ENCODE measurements at places on chromosomes 4 and X.

GRCh38 chr4:24914460-24914859 is 1.6 kb upstream of the CCDC149 start:
- no peak for DNase-seq

DNA sequence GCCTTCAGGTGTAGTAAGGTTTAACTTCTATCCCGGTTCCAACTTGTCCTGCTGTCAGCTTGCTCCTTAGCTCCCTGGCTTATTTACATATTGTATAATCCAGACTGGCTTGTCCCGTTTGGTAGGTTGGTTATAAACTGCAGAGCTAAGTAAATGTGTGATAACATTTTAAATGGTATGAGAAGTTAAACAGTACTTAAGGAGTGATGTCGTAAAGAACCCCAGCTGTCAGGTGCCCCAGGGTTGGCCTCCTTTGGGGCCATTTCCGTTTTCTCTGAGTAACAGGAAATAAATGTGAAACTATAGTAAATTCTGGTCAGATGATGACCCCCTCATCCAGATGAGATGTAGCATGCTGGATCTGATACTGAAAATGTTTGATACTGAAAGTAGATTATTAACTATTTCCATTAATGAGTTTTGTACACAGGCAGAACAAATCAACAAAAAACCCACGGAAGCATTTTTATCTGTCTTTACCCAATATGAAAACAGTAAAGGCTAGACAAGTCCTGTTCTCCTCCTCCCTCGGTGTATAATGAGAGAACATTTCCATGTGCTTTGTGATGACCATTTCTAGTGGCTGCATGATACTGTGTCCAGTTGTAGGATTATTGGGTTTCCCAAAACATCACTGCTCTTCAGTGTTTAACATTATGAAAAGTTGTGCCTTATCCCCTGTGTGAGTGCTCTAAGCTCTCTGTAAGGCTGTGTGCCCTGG is 22.4 kb downstream of the GAB1 start:
- peak; percentile 37 for DNase-seq

DNA sequence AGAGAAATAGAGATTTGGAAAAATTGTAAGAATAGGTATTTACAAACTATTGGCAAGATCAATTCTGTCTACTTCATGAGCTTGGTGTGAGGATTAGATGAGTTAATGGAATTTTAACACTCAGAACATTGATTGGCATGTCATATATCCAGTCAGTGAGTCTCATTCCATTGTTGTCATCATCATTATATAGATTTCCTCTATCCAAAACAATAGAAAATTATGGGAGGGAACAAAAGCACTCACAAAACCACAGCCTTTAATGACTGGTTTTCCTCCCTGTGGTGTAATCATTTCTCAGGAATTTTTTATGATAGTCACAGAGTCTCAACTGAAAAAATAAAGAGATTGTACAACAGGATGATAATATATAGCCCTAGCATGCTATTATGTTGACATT is 21.1 kb downstream of the KLHL5 start:
- no peak for DNase-seq

- DNase-seq = no peak
These were observed 28.3 kb downstream of the DOCK11 start for GRCh38 chrX:118523920-118524319.

DNA sequence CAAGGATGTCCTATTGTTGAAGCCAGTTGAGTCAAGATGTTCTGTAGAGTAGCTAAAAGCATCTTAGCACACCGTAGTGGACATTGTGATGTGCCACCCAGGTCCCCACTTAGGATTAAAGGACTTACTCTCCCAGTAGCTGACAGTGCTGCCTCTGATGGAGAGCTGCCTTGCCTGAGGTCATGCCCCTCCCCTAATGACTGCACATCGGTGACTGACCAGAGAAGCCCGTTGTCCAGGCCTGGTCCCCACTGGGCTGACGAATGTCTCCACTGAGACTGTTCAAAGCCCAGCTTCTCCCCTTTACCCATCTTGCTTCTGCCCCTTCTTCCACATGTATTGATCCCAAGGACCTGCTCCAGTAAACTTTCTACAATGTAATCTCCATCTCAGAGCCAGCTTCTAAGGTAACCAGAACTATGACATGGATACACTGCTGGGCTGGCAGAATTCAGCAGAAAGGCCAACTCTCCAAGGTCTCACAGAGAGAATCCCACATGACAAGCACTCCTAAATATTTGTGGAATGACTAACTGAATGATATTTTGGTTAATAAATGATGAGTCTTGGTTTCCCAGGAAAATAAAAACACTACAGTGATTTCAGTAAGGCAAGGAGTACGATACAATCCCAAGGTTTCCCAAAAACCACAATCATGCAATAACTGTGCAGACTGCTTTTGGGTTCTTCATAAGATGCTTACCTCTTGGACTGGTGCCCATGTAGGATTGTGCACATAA is 82.4 kb upstream of the TMEM150C start:
- no peak for DNase-seq

DNA sequence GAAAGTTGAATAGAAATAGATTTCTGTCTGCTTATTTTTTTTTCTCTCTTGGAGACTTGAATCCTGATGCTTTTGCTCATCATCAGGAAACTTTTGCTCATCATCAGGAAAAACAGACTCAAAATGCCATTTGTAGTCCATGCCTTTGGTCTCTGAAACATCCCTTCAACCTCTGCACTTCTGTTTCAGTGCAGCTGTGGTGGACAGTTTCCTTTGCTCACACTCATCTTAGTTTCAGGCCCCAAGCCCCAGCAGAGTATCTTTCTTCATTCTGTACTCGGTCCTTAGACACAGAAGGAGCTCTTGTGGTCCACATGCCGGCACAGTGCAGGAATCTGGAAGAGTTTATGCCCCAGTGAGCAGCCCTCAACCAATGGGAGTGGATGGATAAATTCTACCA is 337.9 kb downstream of the PPP3CA start:
- peak; percentile 18 for DNase-seq

- DNase-seq = no peak
These were observed 354.3 kb upstream of the GATB start for GRCh38 chr4:152115118-152115517.

DNA sequence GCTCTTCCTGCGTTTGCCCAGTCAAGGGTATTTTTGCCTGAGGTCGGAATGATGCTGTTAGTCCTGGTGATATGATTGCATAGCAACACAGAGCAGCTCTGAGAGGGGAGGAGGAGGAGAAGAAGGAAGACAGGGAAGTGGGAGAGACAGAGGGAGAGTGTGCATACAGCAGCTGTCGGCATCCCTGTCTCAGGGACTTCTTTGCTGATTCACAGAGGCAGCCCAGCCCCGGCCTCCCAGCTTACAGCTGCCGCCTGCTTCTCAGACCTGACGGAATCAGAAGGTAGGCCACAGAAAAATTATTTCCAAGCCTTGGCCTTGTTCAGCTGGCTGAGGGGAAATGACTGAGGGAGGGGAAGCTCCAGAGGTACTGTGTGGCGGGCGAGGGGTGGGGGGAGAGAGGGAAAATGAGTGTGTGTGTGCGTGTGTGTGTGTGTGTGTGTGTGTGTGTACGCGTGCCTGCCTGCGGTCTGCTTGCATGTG is 319 bp downstream of the DRP2 start:
- DNase-seq = no peak

- no peak for DNase-seq
These were observed 131.6 kb upstream of the SCML1 start for GRCh38 chrX:17605676-17606075.

- DNase-seq = no peak
These were observed 71.6 kb upstream of the NFKB1 start for GRCh38 chr4:102429553-102429952.

- no peak for DNase-seq
These were observed 3.2 kb upstream of the XKRX start for GRCh38 chrX:100931925-100932285.

DNA sequence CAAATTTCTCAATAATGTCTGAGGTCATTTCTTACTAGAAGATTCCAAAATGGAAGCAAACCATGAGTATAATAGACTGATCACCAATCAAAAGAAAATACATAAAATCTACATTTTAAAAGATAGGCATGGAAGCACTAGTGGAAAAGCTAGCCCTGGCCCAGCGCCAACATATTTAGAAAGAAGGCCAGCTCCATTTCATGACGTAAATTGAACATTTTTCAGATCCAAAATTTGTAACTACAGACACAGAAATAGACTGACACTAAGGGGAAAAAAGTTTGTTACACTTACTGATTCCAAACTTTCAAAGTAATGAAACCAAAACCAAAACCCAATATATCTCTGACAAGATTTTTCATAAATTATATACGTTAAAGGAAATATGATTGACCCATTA is 117.7 kb downstream of the ADAMTS3 start:
- no peak for DNase-seq

DNA sequence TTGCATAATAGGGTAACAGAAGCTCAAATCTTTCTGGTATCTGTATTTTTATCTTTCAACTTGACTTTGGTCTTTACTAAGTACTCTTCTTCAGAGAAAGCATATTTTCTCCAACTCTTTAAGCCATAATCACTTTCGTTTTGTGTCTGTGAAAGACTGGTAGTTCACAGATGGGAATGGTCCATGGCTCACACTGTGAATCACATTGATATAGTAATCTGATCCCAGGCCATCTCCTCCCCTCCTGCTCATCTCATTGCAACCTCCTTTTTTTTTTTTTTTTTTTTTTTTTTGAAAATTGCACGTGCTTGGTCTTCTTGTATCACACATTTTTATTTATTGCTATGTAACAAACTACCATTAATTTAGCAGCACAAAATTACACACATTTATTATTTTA is 694.5 kb upstream of the SLIT2 start:
- DNase-seq = no peak

GRCh38 chr4:77002321-77003107 is 53.0 kb downstream of the SEPTIN11 start:
- no peak for DNase-seq

- no peak for DNase-seq
These were observed 130.2 kb upstream of the MID1 start for GRCh38 chrX:10750581-10750980.

DNA sequence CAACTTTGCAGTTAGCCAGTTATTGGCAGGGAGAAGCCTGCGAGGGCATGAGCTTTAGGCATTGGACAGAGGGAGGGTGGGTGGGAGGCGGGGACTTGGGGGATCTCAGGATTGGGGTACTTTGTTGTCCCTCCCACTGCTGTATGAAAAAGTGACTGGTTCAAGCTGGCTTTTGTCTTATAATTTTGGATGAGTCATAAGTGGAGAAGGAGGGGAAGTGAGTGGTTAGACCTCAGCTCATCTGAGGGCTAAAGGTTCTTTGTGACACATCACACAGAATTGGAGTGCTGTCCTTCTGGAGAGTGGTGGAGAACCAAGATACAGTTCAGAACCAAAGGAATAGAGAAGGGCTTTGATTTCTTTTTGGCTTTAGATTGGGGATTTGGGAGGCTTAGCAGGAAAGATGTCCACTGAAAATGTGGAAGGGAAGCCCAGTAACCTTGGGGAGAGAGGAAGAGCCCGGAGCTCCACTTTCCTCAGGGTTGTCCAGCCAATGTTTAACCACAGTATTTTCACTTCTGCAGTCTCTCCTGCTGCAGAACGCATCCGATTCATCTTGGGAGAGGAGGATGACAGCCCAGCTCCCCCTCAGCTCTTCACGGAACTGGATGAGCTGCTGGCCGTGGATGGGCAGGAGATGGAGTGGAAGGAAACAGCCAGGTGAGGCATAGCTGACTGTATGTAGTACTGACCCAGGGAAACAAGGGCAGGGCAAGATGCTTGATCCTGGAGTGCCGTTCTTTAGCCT is at the start of gene SLC4A4:
Gene SLC4A4 (plus strand): TSS at position 175 of the 748 bp plus-strand sequence.
- peak; percentile 42 for DNase-seq

DNA sequence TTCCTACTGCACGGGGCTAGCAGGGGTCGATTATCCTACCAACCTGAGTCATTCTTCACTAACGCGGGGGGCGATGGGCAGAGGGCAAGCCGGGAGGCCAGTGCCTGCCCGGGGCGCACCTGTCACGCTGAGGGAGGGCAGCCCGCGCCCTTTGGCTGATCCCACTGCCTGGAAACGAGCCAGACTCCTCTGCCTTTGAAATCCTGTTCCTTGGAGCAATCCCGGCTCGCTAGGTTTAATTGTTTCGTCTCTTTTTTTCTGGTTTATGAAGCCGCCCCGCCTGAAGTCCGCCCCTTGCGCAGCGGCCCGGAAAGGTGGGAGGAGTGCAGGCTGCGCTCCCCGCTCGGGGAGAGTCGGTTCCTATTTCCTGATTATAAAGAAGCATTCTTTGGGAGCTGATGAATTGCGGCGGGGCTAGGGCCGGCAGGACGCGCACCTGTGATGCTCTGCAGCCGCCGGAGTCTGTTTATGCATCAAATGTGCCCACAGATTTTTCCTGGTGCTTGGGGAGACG is 484.2 kb downstream of the BCOR start:
- DNase-seq = peak; percentile 14

- DNase-seq = no peak
These were observed 30.9 kb downstream of the STOX2 start for GRCh38 chr4:183936047-183936446.

GRCh38 chr4:68385267-68385666 is 35.4 kb upstream of the YTHDC1 start:
- DNase-seq = no peak

GRCh38 chr4:48180234-48180633 is 46.2 kb upstream of the TXK start:
- DNase-seq = no peak

- no peak for DNase-seq
These were observed 2329.9 kb downstream of the ARAP2 start for GRCh38 chr4:33914386-33914785.

DNA sequence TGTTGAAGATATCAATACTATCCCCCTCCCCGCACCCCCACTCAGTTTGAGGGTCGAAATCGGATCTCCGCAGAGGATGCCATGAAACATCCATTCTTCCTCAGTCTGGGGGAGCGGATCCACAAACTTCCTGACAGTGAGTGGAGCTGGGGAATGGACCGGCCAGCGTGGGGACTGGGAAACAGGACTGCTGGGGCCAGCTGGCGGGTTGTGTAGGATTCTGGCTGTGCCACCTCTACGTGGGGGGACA is 5.5 kb upstream of the USP11 start:
- no peak for DNase-seq

GRCh38 chrX:53376888-53377287 is 45.6 kb downstream of the SMC1A start:
- DNase-seq = no peak

- DNase-seq = no peak
These were observed 167.9 kb upstream of the ZFP42 start for GRCh38 chr4:187827631-187828030.

DNA sequence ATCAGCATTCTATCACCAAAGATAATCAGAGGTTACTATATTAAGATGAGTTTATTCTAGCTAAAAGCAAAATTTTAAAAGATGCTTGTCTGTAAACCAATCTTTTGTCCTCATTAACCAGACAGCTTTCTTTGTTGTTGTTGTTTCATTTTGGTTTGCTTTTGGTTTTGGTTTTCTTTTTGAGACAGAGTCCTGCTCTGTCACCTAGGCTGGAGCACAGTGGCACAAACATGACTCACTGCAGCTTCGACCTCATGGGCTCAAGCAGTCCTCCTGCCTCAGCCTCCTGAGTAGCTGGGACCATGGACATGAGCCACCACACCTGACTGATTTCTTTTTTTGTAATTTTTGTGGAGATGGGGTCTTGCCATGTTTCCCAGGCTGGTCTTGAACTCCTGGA is 102.9 kb downstream of the COX18 start:
- DNase-seq = no peak

Data from GM19239 (cell line).